ENCODE measurements at places on chromosomes 4 and X.

DNA sequence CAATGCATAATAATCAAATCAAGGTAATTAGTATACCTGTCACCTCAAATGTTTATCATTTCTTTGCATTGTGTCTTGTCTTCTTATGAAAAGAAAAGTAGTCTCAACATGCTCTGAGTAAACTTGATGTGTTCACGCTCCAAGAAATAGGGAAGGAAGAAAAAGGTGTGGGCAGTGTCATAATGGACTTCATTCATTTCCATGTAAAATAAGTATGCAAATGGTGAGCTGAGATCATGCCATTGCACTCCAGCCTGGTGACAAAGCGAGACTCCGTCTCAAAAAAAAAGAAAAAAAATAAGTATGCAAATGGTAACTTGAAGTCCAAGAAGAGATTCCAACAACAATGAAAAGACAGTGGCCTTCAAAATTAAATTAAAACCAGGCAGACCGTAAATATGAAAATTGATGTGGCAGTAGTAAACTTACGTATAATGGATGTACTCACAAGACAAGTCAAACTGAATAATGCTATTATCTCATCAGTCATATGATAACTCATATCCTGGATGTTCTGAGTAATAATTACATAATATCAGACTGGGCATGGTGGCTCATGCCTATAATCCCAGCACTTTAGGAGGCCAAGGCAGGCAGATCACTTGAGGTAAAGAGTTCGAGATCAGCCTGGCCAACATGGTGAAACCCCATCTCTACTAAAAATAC is 6.0 kb upstream of the CWH43 start:
- no peak for DNase-seq

- no peak for DNase-seq
Observed at GRCh38 chr4:147891476-147892115, 159.7 kb downstream of the ARHGAP10 start.

- no peak for DNase-seq
Observed at GRCh38 chr4:143404555-143404954, 67.9 kb downstream of the GAB1 start.

DNA sequence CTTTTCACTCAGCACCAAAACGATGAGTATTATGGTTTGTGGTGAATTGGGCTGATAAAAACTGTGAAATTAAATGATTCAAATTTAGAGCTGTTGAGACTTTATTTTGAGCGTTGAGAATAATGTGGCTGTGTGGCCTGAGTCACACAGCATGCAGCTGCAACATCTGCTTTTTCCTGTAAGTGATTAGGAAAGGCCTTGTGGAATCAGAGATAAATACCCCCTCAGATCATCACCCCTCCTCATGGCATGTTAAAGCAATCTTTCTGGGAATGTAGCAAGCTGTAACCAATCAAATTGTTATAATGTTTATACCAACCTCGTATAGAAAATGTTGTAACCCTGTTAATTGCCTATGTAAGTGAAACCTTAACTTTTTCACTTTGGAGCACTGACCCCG is 90.0 kb upstream of the GRPR start:
- no peak for DNase-seq

DNA sequence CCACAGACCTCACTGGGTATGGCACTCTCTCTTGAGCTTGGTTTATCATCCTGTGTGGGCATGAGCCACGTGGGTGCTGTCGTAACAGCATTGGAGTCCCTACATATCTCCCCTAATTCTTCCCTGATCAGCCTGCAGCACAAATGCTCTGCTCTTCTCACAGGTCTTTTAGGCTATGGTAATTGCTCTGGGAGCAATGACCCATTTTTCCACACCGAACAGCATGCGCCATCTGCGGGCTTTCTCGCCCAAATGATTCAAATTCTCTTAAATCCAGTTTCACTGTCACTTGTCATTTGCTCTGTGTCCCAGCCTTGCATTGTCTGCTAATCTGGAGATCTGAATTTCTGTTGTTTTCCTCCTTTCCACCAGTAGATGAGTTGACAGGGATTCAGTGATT is 48.9 kb upstream of the GATB start:
- DNase-seq: no peak

GRCh38 chr4:168744021-168744420 is 247.2 kb downstream of the PALLD start:
- DNase-seq: no peak

GRCh38 chrX:51878056-51878455 is 15.4 kb upstream of the MAGED1 start:
- no peak for DNase-seq

DNA sequence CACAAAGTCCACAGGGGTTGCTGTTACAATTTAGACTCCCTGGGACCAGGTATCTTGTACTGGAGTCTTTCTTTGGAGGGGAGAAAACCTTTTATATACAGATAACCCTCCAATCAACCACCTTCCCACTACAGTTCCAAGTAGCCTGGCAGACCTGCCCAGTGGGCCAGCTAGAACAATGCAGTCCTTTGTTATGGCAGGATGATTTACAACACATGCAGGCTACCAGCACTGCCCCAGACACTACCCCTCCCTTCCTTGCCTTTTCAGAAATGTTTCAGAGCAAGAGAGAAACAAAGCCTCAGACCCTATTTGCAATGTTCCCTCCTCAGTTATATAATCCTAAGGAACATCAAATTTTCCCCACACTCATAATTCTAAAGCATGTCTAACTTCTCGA is 11.1 kb downstream of the RASL11B start:
- no peak for DNase-seq

- no peak for DNase-seq
Observed at GRCh38 chr4:21775703-21776102, 172.9 kb downstream of the KCNIP4 start.

GRCh38 chrX:130083656-130084382 is 26.5 kb downstream of the ELF4 start:
- DNase-seq: no peak

GRCh38 chrX:10512741-10513140 is 107.6 kb downstream of the MID1 start:
- DNase-seq: no peak

GRCh38 chr4:143558286-143558685 is 44.8 kb downstream of the SMARCA5 start:
- no peak for DNase-seq
